ENCODE measurements at places on chromosomes 3 and 15.
A peak's percentile ranks its signal among the peaks of the same experiment; 100 is the strongest.

GRCh38 chr3:126711121-126711760, 7.2 kb downstream of the CHCHD6 start:
- DNase-seq = no peak

- DNase-seq = no peak
Measured at GRCh38 chr3:48492461-48493202, 11.3 kb downstream of the SHISA5 start.

GRCh38 chr15:75200765-75201615, 692 bp upstream of the C15orf39 start:
- peak; percentile 76 for DNase-seq

DNA sequence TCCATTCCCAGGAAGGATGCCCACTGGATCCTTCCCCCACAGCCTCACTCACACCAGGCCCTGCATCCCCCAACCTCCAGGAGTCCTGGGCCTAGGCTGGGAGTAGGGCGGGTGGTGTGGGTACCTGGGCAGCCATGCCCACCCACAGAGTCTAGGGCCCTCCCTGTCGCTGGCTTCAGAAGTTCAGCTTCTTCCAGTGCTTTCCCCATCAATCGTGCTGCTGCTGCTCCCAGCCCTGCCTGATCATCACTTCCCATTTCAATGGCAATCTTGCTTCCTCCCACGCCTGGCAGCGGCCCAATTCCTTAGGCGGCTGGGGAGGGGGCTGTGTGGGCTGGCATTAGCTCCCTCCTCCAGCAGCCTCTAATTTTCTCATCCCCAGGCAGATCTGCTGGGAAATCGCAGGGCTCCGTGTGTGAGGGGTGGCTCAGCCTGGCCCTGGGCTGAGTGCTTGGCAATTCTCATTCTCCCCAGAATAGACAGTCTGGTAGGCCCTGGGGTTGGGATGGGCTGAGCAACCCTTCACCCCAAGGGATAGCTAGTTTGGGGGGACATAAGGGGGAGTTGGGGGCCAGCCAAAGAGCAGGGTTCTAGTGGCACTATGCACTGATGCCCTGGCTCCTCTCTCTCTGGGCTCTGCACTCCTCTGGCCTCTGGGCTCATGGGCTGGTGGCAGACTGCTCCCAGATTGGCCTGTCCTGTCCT, 66.4 kb downstream of the SCN5A start:
- no peak for DNase-seq

DNA sequence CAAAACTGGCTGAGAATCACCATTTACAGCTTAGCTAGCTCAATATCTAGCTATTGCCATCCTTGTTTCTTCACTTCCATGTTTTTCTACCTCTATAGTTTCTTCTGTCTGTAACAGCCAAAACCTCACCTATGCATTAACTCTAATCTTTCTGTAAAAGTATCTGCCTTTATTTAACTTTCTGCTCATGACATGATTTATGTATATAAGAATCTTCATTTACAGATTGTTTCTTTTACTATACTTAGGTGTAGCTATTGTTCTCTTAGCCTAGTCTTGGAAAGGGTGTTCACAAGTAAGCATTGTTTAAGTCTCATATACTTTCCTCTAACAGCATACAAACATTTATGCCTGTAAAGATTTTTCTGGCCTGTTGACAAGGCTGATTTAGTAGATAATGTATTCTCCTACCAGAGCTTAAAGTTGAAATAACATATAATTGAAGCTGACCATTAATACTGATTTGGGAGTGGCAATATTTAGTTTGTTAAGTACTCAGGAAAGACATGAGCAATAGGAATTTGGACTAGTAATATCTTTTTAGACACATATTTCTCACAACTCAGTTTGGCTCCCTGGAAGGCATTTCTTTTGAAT, 9.4 kb downstream of the FILIP1L start:
- DNase-seq = no peak

DNA sequence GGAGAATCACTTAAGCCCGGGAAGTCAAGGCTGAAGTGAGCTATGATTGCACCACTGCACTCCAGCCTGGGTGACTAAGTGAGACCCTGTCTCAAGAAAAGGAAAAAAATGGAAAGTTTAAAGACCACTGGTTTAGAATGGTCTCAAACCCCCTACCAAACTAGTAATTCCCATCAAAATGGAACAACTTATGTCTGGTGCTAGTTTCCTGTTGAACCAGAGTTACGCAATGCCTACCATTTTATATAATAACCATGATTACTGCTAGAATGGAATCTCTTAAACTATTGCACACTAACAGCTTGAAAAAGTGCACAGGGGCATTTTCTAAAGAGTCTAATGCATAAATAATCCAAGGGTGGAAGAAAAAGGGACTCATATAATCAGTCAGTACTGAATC, 43.6 kb downstream of the DMXL2 start:
- DNase-seq = no peak

DNA sequence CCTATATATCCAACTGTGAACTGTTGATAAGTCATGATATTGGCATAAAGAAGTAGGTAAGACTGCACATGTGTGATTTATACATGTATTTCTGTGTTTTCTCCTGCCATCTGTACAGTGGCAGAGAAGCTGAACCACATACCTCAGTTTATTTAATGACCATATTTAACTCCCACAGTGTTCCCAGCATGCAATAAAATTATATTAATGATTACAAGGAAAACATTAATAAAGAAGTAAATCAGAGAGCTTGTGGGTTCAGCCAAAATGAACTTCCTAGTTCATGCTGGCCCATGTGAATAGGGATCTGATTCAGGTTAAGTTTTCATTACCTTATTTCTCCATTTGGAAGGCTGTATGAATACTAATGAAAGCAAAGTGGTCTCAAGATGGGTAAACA, 439.2 kb downstream of the CNTN6 start:
- no peak for DNase-seq

- DNase-seq = no peak
Measured at GRCh38 chr3:156158656-156159295, 38.4 kb downstream of the KCNAB1 start.

- peak; percentile 61 for DNase-seq
Measured at GRCh38 chr3:122996038-122996580, 31.5 kb downstream of the SEMA5B start.

Data from NCI-H1436 (cell line).